A172 (cell line): ENCODE measurements at places on chromosomes 12 and 14. TPM values are rescaled to one million over a fixed set of nuclear protein-coding genes. Genes with fewer than 3 reads are reported as not detected.

DNA sequence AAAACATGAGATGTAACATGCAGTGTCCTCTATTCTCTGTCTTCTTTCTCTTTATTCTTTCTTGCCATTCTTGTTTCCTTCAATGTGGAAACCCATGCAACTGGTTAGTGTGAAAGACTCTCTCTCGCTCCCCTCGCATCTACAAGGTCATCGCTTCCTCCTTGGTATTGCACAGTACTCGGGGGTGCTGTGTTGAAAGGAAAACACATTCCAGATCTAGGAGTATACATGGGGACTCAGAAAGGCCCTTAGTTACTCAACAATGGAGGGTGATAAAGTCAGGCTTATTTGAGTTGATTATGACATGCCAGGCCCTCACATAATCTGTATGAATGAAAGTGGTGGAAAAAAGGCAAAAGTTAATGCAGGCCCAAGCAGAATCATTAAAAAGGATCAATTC, 75.5 kb upstream of the OVCH1 start:
- DNase-seq = no peak

- no peak for DNase-seq
These were observed 27.3 kb downstream of the FRS2 start for GRCh38 chr12:69497308-69498026.

DNA sequence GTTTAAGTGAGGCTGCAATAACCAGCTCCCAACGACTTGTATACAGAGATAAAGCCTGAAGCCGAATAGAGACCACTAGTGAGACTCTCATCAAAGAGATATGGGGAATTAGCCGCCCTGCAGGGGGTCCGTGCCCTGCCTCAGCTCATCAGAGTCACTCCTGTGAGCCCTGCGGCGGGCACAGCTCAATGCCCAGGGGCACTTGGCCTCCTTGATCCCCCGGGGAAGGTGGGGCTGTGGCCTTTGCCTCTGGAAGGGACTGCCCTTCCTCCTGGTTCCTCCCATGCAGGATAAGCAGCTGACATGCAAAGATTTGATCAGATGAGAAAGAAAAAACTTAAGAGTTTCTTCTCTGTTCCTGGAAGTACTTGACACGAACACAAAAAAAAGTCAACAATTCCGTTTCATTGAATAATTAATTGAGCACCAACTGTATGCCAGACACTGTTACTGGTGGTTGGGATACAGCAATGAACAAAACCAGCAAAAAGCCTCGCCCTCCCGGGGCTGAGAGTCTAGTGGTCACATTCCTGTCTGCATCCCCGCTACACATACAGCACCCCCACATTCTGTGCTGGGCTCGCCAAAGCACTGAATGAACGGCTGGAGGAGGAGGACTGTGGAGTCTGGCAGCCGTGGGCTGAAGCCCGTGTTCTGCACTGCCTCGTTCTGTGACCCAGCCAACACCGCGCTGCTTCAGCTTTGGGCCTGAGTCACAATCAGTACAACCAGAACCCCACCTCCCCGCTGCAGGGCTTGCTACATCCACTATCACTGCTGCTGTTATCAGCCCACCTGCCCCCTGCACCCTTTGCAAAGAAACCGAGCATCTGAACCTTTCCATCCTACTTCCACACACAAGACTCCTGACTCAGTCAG, 10.3 kb downstream of the TTC7B start:
- no peak for DNase-seq

DNA sequence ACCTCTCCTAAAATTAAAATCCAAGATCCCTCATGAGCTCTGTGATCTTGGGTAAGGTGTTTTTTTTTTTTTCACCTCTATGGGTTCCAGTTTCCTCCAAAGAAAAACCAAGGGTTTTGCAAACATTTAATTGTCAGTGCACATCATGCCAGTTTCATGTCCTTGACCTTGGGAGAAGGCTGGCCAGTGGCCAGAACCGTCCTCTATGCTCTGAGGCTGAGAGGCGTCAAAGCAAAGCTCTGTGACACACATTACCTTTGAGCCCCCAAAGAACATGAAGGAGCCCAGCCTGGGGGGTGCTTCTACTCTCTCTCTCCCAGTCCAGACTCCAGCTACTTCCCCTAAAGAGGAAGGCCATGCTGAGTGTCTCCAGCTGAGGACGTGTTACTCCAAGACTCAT, 145.5 kb upstream of the TMEM132C start:
- no peak for DNase-seq

GRCh38 chr14:50823762-50824636, 7.0 kb downstream of the NIN start:
- no peak for DNase-seq

GRCh38 chr14:106134886-106135285, 608.5 kb downstream of the TMEM121 start:
- DNase-seq = no peak

- DNase-seq = peak; percentile 68
These were observed 5.8 kb downstream of the IGF1 start for GRCh38 chr12:102474438-102475064.

DNA sequence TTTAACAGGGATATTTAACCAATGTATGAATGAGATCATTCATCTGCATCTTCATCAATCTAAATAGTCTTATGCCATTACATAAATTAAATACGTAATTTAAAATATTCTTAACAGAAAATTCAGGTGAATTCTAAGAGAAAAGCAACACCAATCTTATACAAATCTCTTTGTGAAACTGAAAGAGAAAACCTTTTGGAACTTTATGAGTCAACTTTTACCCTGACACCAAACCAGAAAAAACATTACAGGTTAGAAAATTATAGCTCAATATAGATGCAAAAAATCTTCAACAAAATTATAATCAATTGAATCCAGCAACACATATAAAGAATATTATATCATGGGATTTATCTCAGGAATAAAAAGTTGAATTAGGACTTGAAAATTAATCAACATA, 3.4 kb downstream of the GLIPR1L1 start:
- DNase-seq = no peak

GRCh38 chr12:13377698-13378097, 181.2 kb downstream of the EMP1 start:
- no peak for DNase-seq

Gene OR6C1
- total RNA-seq = not detected in 2 replicates

GRCh38 chr14:55332654-55333570, 61.7 kb downstream of the FBXO34 start:
- no peak for DNase-seq

DNA sequence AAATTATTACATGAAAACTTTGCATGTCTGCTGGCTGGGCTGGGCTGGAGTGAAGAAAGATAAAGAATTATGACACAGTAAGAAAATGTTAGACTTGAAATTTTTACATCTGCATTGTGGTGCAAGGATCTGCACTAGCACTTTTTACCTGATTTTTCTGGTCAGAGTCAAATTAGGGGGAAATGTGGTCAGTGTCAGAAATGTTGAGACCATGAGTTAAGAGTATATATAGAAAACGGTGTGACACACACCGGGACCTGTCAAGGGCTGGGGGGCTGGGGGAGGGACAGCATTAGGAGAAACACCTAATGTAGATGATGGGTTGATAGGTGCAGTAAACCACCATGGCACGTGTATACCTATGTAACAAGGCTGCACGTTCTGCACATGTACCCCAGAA, 90.3 kb downstream of the IGF1 start:
- DNase-seq = no peak

DNA sequence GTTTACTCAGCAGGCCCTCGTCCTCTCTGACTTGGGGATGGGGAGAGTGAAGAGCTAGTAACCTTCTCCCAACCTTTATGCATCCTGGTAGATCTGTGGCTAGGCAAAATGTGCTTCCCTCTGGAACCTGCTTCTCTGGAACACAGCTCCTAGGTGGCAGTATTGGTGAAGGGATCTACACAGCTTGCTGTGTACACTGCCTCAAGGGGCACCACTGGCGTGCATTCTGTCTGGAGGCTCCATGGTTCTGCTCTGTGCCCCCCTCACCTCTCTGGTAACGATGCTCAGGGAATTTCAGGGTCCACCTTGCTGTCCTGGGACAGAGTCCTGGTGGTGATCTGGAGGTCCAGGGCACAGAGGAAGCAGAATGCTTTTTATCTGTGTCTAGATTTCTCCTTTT, 43.5 kb upstream of the KCNA5 start:
- DNase-seq = no peak

- DNase-seq = no peak
These were observed 206.5 kb downstream of the EFCAB11 start for GRCh38 chr14:89748004-89748403.

Gene C1RL
- total RNA-seq = 5.8 and 11.0 TPM in 2 replicates

GRCh38 chr14:24848102-24848790, 201.7 kb downstream of the STXBP6 start:
- DNase-seq = peak; percentile 4

GRCh38 chr12:87828382-87828973, 200.7 kb downstream of the C12orf50 start:
- no peak for DNase-seq

Gene NRXN3
- 0.59 and 0.74 TPM in 2 replicates for total RNA-seq

DNA sequence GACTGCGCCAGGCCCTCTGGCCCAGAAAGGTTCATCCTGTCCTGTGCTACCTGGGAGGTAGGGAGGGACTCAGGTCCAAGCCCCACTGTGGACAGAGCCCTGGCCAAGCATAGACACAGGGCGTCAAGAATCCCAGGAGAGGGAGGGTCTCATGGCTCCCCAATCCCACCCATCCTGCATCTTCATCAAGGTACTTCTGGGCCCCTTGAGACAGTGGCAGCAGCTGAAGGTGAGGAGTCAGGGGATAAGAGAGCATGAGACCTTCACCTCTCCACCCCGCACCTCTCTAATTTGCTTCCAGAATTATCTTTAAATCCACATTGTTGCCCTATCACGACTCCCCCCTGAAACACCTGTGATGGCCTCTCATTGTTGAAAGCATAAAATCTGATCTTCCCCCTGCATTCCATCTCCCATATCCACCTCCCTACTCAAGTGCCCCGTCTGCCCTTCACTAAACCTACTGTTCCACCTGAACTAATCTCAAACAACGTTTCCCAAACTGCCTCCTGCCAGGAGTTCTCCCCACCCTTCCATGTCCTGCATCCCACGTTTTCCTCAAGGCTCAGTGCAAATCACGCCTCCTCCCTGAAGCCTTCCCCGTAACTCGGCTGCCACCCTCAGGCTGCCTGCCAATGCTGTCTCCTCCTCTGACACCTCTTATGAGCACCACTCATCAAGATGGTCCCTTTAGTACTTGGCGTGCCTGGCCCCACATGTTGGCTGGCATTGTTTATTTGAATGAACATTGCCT, 27.1 kb downstream of the KRT18 start:
- DNase-seq = peak; percentile 82

DNA sequence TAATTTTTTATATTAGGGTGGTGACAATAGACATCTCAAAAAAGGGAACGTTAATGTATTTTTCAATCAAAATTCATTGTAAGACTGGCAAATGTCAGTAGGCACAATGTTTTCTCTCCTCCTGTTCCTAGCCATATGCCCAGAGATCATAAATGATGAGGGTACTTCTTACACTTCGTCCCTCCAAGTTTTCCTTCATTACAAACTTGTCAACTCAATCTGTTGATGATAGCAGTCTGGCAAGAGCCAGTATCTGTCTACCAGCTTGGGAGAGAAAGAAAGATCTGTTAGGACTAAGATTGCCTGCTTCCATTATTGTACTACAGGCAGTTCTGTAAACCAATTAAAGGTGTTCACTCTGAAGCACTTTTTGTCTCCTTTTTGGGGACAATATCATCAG, 130.9 kb upstream of the DAAM1 start:
- no peak for DNase-seq

- DNase-seq = no peak
These were observed 378.7 kb upstream of the KITLG start for GRCh38 chr12:88958946-88959345.

Gene RFLNA
- not detected in 2 replicates for total RNA-seq

DNA sequence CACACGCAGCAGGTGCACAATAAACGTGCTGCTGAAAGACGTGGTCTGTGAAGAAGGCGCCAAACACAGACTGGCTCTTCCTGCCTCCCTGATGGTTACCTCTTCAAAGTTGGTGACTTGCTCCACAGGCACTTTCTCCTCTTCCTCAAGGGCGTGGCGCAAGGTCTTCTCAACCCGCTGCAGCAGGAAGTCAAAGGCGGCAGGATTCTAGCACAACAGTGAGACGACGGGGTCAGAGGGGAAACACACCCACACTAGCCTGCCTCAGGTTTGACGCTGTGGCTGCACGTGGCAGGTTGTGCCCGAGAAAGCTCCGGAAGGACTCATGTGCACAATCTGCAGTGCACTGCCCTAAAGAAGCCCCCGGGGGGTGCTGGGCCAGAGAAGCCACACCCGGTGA, 15.0 kb downstream of the POLE start:
- no peak for DNase-seq

Gene KRT74
- total RNA-seq = 0.43 TPM in 1 of 2 replicates, not detected in the other

DNA sequence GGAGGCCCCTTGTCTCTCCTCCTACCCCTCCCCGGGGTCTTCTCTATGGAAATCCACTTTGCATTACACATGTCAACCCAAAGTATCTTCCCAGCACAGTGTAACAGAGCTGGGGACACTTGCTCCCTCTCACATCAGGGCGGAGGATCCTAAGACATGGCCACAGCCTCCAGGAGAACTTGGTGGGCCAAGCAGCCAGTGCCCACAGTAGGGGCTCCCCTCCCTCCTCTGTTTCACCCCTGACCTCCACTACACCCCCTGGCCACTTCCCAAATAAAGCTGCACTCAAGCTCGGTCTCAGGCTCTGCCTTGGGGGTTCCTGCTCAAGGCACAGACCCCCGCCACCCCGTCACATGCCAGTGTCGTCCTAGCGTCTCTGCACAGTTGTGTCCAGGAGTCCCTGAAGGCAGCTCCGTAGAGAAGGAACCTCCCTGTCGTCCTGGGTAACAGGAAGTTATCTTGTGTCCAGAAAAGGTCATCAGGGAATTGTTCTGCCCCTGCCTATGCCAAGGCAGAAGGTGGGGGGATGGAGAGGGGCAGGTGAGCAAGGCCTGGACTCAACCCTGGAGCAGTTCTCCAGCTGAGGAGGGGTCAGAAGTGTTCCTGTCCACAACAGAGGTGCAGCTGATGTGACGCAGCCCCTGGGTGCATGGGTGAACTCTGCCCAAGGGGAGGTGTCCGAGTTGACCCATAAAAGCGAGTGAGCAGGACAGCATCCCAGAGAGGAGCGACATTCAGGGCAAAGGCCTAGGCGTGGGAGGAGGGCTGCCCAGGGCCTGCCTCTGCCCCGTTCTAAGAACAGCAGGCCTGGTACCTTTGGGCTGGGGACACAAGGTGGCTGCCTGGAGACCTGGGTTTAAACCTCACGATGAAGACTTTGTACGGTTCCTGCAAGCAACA, 25.5 kb downstream of the DIO3 start:
- DNase-seq = no peak
